ENCODE measurements at places on chromosomes 5 and 9.

GRCh38 chr9:116585204-116585603 lies 101.9 kb upstream of the TRIM32 start:
- no peak for DNase-seq

GRCh38 chr9:71986900-71987299 lies 73.5 kb downstream of the C9orf57 start:
- DNase-seq, result no peak

GRCh38 chr5:150123542-150123941 lies 32.1 kb downstream of the PDGFRB start:
- DNase-seq, result no peak

GRCh38 chr5:40646266-40646665 lies 33.4 kb upstream of the PTGER4 start:
- DNase-seq, result no peak

- no peak for DNase-seq
Measured at GRCh38 chr9:87540444-87541105, 42.9 kb downstream of the DAPK1 start.

- no peak for DNase-seq
Measured at GRCh38 chr5:93899026-93899600, 157.7 kb upstream of the POU5F2 start.

DNA sequence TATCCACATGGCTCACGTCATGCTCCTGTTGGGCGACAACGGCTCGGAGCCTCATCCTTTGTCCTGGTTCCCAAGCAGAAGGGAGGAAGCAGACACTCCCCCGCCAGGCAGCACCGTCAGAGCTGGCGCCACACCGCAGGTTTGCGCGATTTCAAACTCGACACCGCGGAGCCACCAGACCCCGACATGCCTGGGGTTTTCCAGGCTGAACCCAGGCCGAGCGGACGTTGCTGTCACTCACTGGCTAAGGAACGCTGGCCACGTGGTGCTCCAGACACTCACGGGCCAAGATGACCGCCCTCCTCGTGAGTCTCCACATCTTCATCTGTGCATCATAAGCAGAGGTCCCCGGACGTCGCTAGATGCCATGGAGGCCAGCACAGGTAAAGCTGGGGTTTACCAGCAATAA lies 9.0 kb downstream of the TERT start:
- no peak for DNase-seq

- DNase-seq, result no peak
Measured at GRCh38 chr5:342501-343460, 21.3 kb downstream of the AHRR start.

- DNase-seq, result no peak
Measured at GRCh38 chr5:13676531-13676930, 268.0 kb downstream of the DNAH5 start.

- DNase-seq, result no peak
Measured at GRCh38 chr9:92405818-92406217, 1.4 kb upstream of the OGN start.

GRCh38 chr5:160649304-160649703 lies 202.7 kb downstream of the ATP10B start:
- no peak for DNase-seq

DNA sequence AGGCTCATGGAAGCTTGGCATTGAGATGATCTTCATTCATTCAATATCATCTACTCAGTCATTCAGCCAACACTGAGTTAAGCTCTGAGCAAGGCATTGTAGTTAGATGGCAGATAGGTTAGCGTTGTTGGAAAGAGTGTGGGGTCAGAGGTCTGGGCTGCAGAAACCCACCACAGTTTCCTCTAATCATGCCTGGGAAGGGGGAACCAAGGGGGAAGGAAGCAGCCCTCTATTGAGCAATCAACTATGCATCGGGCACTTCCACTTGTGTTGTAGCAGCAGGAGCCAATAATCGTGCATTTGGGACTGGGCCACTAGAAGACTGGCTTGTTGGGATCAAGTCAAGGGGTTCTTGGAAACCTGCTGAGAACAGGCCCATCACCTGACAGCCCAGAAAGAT lies 139.1 kb downstream of the PIP5K1B start:
- no peak for DNase-seq

- DNase-seq, result no peak
Measured at GRCh38 chr9:106799152-106799551, 63.8 kb upstream of the ZNF462 start.

DNA sequence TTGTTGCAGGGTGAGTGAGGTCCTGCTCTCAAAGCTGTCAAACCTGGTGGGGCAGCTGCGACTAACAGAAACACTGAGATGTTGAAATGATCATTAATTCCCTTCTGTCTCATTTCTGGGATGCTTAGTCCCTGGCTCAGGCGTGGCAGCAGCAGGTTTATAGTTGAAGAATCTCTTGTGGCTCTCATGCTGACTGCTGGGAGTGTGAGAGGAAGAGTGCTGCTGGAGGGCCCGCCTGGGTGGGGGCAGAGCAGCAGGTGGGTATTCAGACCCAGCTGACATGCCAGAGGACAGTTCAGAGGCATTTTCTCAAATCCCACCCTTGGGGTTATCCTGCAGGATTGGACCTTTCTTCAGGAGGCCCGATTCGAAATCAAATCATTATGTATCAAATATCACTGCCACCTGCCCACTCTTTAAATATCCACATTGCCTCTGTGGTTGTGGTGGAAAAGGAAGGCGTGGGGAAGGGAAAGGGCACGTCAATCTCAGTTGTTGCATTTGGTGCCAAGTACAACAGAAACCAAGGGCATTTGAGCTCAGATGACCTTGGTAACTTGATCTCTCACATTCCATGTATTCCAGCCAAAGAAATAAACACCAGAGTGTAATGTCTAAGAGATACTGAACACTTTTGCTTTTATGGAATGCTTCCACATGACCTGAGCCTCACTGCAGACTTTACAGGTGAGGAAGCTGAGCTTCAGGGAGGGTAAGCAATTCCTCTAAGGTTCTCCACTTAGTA lies 224.3 kb downstream of the AOPEP start:
- DNase-seq, result no peak

DNA sequence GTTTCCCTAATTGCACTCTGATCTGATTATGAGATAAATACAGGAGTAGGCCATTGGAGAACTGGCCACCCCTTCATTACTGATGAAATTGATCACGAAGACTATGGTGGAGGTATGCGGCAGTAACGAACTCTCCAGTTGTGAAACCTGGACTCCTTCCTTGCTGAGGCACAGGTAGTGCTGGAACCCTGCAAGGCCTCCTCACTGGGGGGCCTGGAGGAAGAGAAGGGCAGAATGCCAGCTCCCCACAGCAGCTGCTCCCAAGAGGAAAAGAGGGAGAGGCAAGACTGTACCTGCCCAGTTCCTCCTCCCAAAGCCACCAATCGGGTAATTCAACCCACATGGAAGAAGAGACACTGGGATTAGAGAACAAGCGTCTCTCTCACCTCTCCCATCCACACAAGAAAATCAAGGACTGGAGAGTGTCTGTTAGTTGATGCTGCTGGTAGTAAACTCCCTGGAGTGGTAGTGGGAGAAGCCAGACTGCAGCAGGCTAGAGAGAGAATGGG lies 19.1 kb upstream of the TRIO start:
- no peak for DNase-seq

- DNase-seq, result no peak
Measured at GRCh38 chr5:151079838-151080612, 809 bp downstream of the TNIP1 start.

- no peak for DNase-seq
Measured at GRCh38 chr9:27499451-27499850, 24.6 kb upstream of the IFNK start.

DNA sequence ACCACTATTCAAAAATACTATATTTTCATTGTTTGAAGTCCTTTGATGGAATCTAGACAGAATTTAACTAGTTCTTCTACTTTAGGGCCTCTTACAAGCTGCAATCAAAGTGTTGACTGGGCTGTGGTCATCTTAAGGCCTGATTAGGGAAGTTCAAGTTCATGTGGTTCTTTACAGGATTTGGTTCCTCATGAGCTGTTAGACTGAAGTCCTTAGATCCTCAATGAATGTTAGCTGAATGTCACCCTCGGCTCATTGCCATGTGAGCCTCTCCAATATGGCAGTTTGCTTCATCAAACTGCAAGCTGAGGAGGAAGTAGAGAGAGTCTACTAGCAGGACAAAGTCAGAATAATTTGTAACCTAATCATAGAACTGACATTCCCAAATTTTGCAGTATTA lies 135.1 kb downstream of the CSNK1G3 start:
- DNase-seq, result no peak

DNA sequence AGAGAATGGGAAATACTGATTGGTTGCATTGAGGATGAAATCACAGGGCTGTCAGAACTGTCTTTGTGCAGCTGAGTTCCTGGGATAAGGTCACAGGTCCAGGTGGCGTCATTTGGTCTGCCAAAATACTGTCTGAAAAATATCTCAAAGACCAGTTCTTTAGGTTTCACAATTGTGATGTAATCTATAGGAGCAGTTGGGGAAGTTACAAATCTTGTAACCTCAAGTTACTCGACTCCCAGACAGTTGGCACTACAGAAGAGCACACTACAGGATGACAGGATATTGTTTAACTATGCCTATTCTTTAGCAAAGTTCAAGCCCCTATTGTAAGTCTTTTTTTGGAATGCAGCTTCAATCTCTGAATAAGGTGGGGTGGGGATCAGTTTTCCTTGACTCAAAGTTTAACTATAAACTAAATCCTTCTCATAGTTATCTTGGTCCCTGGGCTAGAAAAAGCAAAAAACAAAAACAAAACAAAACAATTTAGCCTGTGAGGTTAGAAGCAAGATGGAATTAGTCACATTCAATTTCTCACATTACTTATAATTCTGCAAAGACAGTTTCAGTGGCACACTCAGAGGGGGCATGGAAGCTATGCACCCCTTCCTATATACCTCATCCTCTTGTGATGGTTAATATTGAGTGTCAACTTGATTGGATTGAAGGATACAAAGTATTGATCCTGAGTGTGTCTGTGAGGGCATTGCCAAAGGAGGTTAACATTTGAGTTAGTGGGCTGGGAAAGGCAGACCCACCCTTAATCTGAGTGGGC lies 276.0 kb downstream of the AUH start:
- DNase-seq, result no peak

GRCh38 chr5:36656556-36656955 lies 50.1 kb downstream of the SLC1A3 start:
- no peak for DNase-seq

- DNase-seq, result no peak
Measured at GRCh38 chr9:28961623-28962022, 1388.3 kb upstream of the C9orf72 start.

DNA sequence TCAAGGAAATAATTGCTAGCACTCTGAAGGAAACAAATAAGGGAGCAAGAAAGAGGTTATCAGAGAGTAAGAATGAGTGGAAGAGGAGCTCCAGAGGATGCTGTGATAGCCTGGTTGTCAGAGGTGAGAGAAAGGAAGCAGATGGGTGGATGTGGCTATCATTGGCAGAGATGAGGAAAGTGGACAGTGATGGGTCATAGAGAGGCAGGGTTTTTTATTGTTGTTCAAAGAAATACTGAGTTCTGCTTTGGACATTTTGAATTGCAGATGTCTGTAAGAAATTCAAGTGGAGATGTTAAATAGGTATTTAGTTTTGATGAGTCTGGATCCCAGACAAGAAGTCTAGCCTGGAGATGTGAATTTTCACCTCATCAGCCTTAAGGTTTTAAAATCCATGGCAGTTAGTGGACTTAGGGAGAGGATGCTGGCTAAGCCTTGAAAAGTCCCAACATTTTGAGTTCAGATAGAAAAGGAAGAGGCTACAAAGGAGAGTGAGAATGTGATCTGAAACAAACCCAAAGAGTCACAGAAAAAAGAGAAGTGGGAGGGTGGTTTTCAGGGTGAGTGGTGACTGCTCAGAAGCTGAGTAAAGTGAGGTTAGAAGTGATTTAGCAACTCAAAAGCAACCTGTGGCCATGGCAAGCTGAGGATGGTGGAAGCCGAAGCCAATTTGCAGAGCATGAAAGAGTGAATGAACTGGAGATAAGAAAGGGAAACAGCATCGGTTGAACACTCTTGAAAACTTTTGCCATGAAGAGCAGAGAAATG lies 50.4 kb downstream of the PPIC start:
- no peak for DNase-seq

- DNase-seq, result no peak
Measured at GRCh38 chr9:89880721-89881120, 275.9 kb downstream of the GADD45G start.

- no peak for DNase-seq
Measured at GRCh38 chr9:95017062-95017461, 290.6 kb downstream of the AOPEP start.

DNA sequence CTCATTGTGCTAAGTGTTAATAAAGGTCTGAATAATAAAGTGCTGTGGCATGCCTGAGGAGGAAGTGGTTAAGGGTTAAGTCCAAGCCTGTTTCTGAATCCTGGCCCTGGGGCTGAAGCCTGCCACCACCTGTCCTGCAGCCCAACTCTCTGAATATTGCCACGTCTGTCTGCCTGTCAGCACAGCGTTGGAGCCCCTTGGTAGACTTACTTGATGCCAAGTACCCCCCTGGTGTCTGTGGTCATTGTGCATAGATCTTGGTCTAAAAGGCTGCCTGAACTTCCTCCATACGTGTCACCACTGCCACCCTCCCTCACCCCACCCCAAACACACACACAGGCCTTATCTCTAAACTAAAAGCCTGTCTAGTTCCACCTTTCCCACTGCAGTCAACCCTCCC lies 35.4 kb upstream of the SLC2A8 start:
- no peak for DNase-seq

DNA sequence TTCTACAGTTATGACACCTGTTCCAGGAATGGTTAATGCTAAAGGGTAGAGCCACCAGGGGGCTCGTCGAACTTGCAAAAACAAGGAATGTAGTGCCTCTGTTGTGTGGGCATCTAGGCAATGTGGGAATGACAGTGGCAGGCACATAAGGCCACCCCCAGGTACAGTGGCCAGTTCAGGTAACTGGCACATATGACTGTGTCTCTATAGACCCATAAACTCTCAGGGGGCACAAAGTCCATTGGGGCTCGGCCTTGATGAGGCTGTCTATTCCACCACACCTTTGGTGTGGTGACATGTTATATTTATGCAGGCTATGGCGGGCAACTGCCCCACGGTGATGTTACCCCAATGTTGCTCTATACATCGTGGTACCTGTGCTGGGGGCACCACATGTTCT lies 59.6 kb upstream of the FAM120A start:
- no peak for DNase-seq
